Tibial nerve (tissue), 4 donors: ENCODE measurements at places on chromosomes 3 and 15. TPM values are rescaled to one million over a fixed set of nuclear protein-coding genes. Genes with fewer than 3 reads are reported as not detected.

GRCh38 chr3:39413691-39414420, 7.3 kb downstream of the RPSA start:
- no peak for DNase-seq

GRCh38 chr3:119918992-119919933, 137.4 kb downstream of the NR1I2 start:
- no peak for DNase-seq

DNA sequence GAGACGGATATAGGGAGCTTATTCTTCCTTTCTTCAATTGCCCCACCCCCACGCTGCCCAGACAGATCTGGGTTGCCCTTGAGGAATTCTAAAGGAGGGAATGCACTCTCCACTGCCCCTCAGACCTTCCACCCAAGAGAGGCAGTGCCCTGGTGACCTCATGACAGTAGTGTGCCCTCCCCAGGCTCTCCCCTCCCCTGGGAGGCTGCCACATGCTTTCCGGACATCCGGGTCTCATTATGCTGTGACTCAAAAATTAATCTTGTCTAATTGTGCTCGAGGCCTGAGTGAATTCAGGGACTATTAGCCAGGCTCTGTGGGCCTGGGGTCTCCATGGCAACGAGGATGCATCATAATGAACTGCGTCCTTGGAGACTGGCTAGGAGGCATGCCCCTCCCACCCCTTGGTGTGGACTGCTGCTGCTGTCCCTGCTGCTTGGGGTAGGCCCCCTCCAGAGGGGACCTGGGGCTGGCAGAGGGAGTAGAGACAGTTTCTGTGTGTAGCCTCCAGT, 20.8 kb downstream of the CORO2B start:
- no peak for DNase-seq

The FLNB gene
- 270 TPM for total RNA-seq

The PIGBOS1 gene
- 19.5 TPM for total RNA-seq
